ENCODE measurements at places on chromosomes 6 and 20.

GRCh38 chr6:118902726-118903125 lies 8.8 kb downstream of the ASF1A start:
- DNase-seq, result no peak

- DNase-seq, result no peak
Measured at GRCh38 chr6:37548067-37548674, 48.5 kb upstream of the CCDC167 start.

- no peak for DNase-seq
Measured at GRCh38 chr20:62332989-62333819, 30.4 kb downstream of the ADRM1 start.

DNA sequence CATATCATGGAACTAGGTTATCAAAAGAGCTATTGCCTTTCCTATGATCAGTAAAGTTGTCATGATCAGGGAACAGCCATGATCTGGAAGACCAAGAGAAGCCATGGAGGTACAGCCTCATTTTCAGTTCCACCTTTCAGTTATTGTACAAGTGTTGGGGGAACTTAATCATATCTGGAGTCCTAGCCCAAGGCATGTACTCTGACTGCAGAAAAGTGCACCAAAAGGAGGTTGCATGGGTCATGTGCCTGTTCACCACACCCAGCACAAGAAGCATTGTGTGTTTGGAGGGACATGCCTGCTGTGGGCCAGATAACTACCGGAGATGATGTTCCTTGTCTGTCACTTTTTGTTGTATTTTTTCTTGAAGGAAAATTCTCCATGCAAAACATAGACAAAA lies 185.8 kb upstream of the MAN1A1 start:
- DNase-seq, result peak; percentile 9

DNA sequence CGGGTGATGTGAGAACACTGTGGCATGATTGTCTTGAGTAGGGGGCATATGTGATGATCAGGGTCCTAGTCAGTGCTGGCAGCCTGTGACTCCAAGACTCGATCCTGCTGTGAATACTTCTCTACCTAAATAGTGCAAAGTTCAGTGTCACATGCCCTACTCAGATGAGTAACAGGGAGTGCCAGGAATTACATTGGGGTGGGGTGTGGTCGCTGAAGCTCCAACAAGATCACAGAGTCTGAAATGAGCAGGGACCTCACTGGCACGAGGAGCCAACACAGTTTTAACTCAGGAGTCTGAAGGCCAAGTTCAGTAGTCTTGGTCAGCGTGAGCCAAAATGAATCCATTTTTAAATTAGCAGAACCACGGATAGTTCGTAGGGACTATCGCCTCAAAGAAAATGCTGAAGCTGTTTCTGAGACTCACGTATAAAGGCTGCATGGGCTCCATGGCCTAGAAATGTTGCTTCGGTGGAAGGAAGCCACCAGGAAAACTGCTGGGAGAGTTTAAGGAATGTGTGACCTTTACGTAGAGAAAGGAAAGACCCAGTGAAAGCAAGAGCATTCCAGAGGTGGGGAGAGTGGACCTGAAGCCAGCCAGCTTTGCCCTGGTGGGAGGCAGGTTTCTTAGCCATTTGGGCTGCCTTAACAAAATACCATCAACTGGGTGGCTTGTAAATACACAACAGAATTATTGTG lies 72.2 kb downstream of the RPP40 start:
- DNase-seq, result no peak

DNA sequence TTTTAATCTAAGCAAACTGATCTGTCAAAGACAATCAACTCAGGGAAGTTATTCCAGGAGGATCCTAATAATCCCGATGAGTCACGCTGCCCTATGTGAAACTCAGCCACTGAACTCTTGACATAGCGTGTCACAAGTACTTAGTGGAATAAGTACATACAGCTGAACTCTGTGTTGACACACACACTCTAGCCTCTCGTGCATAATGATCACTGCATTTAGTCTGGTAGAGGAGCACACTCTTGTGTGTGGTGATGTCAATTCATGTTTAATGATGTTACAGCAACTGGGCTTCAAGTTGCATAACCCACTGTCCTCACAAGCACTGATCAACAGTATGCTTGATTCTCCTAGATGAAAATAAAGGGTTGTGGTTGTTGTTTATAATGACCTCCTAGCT lies 148.3 kb downstream of the HACE1 start:
- no peak for DNase-seq

DNA sequence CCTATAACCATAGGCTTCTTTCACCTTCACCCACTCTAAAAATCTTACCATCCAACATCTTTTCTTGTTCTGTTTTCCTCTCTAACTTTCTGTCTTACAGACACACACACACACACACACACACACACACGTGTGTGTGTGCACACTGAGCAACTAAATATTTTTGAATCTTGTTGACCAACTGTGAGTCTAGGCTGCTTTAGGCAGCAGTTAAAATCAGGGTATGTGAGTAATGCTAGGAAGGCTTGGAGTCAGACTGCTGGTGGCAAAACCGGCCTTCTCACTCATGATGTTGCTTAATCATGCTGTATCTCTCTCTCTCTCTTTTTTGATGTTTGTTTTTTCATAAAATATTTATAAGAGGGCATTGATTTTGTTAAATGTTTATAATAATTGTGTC lies 103.1 kb upstream of the TBX18 start:
- no peak for DNase-seq

DNA sequence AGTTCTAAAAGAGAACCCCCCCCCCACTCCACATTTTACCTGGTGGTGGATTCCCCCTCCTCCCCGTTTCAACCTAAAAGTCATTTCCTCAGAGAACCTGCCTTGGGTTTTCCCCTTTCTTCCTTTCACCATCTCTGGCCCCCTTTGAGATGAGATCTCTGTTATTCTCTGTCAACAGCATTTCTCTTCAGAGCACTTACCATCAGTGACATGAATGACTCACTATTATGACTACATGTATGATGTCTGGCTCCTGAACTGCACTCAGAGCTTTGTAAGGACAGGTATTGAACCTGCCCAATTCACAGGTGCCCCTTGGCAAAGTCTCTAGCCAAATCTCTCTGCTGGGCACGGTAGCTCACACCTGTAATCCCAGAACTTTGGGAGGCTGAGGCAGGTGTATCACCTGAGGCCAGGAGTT lies 61.4 kb upstream of the JARID2 start:
- peak; percentile 49 for DNase-seq

- no peak for DNase-seq
Measured at GRCh38 chr6:136644597-136644952, 94.4 kb upstream of the MAP7 start.

DNA sequence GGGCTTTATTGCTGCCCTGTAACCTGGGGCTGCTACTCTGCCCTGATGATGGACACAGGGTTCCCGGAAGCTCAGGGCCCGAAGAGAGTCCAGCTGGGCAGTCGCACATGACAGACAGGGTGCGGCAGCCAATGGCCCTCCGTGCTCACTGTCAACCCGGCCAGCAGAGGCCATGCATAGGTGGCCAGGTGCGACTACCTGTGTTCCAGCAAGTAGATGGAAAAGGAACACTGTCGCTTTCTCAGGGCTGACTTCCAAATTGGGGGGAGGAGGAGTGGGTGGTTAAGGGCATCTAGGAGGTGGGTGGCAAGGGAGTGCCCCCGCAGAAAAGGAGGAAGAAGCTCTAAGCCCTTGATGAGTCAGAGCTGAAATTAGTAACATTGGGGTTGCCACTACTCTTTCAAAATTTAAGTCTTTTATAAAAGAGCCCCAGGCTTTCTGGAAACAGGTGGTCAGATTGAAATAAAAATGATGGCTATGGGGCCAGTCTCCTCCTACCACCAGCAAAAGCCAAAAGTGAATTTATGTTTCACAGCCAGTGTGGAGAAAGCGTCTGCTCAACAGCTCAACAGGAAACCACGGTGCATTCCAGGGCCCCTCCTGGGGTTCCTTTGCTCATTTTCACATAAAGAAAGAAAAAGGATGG lies 2.3 kb upstream of the RAMACL start:
- DNase-seq, result no peak

GRCh38 chr20:7180256-7181045 lies 413.0 kb downstream of the BMP2 start:
- no peak for DNase-seq

DNA sequence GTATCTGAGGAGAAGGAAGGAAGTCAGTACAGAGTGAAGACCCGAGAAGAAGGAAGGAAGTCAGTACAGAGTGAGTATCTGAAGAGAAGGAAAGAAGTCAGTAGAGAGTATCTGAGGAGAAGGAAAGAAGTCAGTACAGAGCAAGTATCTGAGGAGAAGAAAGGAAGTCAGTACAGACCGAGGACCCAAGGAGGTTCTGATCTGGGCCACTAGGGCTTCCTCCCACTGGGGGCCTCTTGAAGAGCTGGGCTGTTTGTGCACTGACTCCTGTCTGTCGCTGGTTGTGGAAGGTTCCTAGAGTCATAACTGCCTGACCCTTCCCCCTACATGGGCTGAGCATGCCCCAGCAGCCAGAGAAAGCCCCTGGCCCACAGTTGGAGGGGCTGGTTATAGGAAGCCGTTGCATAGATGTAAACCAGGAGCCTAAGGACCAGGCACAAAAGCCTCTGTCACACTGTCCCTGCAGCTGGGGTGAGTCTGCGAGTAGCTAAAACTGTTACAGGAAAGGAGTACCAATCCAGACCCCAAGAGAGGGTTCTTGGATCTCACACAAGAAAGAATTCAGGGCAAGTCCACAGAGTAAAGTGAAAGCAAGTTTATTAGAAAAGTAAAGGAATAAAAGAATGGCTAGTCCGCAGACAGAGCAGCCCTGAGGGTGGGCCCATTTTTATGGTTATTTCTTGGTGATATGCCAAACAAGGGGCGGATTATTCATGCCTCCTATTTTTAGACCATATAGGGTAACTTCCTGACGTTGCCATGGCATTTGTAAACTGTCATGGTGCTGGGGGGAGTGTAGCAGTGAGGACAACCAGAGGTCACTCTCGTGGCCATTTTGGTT lies 395.9 kb downstream of the PREX1 start:
- no peak for DNase-seq

DNA sequence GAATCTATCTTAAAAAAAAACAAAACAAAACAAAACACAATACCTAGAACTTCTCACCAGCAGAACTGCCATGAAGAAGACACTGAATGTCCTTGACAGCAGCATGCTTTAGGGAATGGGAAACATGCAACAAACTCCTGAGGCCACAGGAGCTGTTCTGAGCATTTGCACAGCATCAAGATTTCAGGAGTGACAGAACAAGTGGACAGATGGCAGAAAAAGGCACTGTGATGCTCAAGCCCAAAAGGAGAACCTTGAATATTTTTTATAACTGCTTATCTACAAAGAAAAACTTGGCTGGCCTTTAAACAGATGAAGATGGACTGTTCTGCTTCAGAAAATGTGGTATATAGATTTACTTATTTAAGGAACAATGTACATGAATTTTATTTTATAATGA lies 158.9 kb downstream of the RALGAPA2 start:
- DNase-seq, result no peak

- no peak for DNase-seq
Measured at GRCh38 chr20:56195946-56196345, 52.6 kb upstream of the MC3R start.

DNA sequence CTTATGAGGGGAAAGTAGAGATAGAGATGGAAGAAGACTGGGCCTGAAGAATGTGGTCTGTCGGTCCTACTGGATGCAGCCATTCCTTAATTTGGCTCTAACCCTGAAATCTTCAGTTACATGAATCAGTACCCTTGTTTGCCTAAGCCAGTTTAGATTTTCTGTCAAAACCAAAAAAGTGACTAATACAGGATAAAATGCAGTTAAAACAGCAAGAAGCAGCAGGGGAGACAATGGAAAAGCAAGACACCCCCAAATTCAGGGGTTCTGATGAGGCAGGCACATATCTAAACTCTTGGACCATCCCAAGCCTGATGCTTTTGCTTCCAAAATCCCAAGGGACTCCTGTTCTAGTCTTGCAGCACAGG lies 17.4 kb upstream of the UBE2V1 start:
- DNase-seq, result no peak

GRCh38 chr6:13378669-13379590 lies 50.6 kb upstream of the TBC1D7 start:
- DNase-seq, result no peak

DNA sequence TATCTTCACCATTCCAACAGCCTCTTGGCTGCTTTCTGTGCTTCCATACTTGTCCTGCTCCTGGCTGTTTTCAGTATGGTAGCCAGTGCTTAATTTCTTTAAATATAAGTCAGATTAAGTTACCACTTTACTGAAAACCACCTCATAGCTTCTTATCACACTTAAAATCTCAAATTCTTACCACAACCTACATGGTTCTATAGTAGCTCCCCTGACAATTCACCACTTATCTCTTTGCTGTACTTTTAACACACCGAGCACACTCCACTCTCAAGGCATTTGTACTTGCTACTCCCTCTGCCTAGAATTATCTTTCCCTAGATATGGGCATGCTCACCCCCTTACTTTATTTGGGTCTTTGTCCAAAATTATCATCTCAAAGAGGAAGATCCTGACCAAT lies 369.0 kb downstream of the TENT5A start:
- DNase-seq, result no peak

GRCh38 chr6:30823534-30823865 lies 60.8 kb upstream of the DDR1 start:
- DNase-seq, result no peak

DNA sequence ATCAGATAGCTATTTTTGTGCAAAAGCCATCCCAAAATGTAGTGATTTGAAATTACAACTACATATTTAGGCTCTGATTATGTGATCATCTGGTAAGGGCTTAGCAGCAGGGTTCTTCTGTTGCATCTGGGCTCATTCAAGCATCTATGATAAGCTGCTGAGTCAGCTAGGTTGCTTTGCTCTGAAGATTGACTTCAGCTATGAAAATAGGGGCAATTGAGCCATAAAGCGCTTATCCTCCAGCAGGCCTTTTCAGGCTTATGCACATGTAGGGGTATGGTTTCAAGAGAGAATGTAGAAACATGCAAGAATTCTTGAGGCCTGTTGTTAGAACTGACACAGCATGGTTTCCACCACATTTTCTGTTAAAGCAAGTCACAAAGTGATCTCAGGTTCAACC lies 114.1 kb downstream of the PLCB1 start:
- DNase-seq, result no peak

DNA sequence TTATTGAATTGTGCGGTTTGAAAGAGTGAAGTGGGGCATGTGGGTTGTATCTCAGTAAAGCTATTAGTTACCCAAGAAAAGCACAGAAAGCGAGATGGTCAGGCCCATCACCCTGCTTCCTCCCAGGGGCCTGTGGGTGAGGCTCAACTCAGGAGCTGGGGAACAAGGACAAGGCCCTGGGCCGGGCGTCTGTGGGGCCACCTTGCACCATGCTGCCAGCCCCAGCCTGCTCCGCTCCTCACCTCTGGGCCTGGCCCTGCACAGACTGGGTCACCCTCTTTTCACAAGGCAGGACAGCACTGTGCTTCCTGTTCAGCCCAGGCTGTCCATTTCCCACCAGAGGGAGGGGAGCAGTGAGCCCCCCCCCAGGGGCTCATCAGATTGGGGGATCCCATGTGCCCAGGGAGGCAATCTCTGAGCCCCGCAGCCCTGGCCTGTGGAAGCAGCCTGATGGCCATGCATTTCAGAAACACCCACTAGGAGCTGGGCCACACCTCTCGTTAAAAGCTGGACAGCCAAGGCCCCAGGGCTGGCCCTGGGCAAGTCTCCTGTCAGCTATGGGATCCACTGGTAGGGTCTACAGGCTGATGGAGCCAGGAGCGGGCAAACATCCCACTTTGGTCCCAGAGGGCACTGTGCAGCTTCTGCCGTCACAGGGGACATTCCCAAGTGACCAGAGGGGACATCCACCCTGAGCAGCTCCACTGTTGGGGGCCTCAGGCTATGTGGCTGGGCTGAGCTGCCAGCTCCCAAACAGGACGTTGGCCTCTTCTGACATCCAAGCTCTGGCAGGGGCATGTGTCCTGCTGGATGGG lies 55.9 kb downstream of the YTHDF1 start:
- DNase-seq, result no peak

Measured in GM12891 (cell line).